Stimulated activated CD8-positive, alpha-beta memory T cell treated with anti-CD3 and anti-CD28 coated beads, Interleukin-7, amount 100 ng/mL, for 1 hour (primary cell): ENCODE measurements at places on chromosomes 13 and 19.

DNA sequence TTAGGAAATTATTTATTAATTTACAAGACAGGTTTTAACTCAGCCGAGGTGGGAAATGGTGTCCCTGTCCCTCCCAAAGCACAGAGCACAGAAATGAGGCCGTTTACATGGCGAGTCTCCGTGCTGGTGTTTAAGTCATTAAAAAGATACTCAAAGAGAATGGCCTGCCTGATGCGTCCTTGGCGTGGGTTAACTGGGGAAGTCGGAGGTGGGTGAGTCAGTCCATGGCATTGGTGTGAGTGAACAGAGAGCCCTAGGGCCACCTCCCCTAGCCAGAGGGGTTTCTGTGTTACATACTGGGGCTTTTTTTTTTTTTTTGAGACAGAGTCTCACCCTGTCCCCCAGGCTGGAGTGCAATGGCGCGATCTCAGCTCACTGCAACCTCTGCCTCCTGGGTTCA, 3.9 kb downstream of the FEM1A start:
- DNase-seq, result no peak

- DNase-seq, result no peak
Measured at GRCh38 chr13:109012115-109012514, 382.7 kb downstream of the MYO16 start.

DNA sequence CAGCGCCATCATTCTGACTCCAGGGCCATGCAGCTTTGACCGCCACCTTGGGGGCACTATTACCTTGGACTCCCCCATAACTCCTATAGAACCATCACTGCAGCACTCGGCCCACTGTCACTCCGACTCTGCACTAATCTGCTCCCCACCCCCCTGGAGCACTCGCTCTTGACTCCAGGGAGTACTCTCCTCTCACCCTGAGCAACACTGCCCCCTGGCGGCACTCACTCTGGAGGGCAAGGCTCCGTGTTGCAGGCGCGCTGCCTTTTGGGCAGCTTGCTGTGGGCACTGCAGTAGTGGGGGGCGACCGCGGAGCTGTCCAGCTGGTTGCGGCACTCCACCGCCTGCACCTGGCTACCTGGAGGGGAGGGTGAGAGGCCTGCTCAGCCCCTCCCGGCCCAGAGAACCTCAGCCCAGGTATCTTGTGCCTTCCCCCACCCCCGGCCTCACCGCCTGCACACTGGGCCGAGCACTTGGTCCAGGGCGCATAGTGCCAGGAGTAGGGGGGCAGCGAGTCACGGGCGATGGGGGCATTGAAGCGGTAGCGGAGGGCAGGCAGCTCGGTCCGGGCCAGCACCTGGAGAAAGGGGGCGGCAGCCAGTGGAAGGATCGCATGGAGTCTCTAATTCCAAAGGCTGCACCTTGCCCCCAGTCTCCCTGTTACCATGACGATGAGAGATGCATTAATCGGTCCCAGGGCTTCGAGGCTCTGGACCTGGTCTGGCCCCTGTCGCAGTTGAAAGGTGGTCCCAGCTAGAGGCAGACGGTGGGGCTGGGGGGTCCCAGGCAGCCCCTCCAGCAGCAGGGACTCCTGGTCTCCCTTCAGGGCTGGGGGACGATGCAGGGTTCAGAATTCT, 8.9 kb upstream of the MYO1F start:
- DNase-seq, result no peak

DNA sequence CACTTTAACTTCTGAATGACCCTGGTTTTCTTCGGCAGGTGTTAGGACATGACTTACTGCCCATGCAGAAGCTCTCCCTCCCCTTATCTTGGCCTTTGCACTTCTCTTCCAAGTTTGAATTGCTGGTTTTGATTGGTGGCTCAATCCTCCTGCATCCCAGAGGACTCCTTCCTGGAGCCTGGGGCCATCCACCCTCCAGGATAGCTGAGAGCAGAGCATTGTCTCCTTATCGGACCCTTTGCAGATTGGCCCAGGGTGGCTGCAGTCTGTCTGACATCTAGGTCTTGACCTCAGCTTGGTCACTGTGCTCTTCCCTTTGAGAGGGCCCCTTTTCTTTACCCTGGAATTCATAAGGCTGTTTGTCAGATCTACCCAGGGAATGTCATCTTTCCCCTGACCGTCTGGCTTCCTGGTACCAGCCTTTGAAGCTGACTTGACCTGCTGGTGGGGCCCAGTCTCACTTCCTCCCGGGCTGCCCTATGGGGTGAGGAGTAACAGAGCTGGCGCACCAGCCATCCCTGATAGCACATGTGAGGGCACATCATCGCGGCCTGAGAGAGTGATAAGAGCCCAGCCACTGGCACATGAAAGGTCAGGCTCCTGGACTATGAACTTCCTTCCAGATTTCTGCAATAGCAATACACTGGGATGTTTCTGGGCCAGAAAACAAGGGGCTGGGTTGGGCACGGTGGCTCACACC, 172.9 kb upstream of the UBL3 start:
- no peak for DNase-seq

- DNase-seq, result no peak
Measured at GRCh38 chr13:113607889-113608635, 23.5 kb downstream of the TFDP1 start.

- no peak for DNase-seq
Measured at GRCh38 chr19:10086591-10087192, 575 bp downstream of the SHFL start.

DNA sequence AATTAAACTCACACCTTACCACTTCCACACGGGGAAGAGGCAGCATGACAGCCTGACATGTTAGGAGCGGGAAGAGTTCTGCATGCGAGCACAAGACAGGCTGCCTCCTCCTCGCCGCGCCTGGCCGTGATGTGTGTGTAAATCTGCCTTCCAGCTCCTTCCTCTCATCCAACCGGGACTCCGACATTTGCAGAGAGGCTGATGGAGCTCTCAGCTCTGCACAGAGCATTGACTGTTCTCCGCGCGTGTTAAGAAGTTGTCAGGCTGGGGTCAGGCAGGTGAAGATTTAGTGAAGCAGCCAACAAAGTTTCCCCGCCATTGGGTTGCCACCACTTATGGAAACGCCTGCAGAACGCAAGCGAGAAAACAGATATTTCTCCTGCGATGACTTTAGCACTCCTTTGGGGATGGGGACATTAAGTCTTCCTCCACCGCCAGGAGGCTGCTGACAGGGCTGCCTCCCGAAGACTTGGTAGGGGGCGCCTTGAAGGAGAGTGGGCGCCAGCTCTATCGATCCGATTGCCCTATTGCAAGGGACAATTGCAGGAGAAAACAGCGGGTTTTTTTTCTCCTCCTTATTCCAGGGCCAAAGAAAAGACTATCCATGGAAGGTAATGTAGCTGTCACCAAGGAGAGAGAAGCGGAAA, 213.9 kb upstream of the TSHZ3 start:
- no peak for DNase-seq

- DNase-seq, result no peak
Measured at GRCh38 chr13:94708031-94708859, 4.1 kb downstream of the SOX21 start.
